Kidney tubule cell (primary cell): ENCODE measurements at places on chromosomes 12 and 14.
A peak's percentile ranks its signal among the peaks of the same experiment; 100 is the strongest.

DNA sequence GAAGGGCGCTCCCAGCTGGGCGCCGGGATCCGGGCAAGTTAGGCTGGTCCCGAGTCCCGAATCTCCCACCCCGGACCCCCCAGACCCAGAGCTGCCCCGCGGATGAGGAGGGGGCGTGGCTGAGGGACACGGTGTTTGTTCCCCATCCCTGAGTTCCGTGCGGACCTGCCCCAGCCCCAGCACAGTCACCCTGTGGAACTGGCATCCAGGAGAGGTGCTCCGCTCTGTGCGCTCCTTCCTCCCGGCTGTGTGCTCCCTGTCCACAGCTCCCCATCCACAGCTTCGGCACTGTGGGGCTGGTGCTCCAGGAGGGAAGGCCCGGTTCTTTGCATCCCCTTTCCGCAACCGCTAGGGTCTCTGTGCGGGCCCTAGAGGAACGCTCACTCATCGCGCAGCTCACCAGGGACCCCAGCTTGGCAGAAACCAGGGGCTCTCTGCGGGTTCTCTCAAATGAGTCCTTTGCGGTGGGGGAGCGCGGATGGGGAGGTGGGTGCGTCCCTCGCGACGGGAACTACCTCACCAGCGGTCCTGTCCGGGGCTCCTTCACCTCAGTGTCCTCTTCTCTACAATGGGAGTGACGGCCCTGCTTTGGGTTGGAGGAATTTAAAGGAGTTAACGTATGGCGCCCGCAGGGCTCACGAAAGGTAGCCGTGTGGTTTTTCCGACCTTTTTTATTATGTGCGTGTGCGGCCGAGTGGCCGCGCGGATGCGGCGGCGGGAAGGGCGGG lies 845 bp downstream of the TMEM132C start:
- DNase-seq: no peak

- DNase-seq: no peak
Observed at GRCh38 chr14:95523051-95523814, 6.8 kb upstream of the SYNE3 start.

DNA sequence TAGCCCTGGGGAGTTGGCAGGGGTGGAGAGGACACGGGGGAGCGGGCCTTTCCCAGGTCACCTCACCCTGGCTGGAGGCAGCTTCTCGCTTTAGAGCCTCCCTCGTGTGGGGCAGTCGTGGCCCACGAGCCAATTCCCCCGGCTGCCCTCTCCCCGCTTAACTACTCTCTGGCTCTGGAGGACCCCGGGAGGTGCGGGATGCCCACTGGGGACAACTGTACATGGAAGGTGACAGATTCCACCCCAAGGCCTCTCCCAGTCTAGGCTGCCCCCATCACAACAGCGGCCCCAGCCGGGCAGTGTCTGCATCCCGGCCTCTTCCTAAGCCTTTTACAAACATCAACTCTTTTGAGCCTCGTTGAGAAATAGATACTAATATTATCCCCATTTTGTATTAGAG lies 78.1 kb downstream of the KIF26A start:
- no peak for DNase-seq

DNA sequence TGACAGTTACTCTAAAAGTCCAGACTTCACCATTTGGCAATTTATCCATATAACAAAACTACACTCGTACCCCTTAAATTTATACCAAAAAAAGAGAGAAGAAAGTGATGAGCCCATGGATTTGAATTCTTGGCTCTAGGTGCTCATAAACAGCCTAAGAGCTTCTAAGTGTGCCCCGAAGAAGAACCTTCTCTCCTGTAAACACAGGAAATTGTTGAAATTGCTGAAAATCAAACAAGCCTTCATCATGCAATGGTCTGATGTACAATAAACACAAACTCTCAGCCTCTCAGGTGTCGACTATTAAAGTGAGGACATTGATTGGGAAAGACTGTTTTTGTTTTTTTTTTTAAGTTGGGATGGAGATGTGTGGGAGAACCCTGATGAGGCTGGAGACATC lies 21.8 kb downstream of the PDE6H start:
- DNase-seq: no peak

DNA sequence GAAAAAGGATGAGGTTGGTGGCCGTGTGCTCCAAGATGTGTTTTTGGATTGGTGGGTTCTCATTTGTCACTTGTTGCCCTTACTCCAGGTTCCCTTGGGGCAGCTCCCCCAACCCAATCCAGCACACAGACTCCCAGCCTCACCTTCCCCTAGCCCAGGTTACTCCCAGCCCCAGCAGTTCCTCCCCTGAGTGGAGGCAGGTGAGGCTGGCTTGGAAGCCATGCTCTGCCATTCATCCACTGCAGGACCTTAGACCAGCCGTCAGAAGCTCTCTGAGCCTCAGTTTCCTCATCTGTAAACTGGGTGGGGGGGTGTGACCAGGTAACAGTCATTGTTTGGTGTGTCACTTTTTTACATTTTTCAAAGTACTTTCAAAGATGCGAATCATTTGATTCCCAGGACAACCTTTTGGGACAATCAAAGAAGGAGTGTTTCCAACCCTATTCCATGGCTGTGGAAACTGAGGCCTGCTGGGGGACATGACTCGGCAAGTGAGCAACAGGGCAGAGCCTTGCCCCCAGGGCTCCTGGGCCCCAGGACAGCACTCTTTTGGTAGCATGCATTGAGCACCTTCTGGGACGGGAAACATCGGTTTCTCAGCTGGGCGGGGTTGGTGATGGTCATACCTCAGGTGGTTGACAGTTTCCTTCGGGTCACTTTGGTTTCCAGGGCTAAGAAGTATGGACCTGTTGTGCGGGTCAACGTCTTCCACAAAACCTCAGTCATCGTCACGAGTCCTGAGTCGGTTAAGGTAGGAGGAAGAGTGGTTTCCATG lies 7.2 kb downstream of the CYP46A1 start:
- no peak for DNase-seq

- DNase-seq: no peak
Observed at GRCh38 chr14:104221636-104222369, 83.4 kb downstream of the KIF26A start.

- no peak for DNase-seq
Observed at GRCh38 chr12:11879306-11879705, 191.4 kb upstream of the BCL2L14 start.

GRCh38 chr12:76866726-76867125 lies 12.1 kb downstream of the CSRP2 start:
- peak; percentile 61 for DNase-seq

GRCh38 chr14:92252323-92252722 lies 70.6 kb upstream of the SLC24A4 start:
- DNase-seq: no peak

DNA sequence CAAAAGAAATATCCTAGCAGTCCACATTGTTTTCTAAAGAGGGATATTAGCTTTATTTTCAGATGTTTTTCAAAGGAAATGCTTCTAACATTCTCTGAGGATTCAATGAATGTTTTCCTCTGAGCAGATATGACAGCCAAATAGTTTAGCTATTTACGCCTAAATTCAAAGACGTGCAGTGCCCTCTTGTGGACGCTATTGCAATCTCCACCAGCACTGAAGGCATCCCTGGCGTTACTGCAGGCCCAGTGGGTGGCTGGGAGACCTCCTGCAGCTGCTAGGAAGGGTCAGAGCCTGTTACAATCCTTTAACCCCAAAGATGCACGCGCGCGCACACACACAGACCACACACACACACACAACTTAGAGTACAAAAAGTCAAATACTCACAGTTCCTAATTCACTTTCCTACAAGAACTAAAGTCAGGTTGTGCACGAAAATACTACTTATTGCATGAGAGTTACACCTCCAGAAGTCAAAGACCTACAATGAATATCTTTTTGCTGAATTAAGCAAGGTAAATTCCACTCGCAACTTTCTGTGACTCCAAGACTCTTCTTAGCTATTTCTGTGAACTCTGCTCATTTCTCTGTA lies 589.3 kb upstream of the TMEM132C start:
- peak; percentile 64 for DNase-seq

- no peak for DNase-seq
Observed at GRCh38 chr14:38256533-38256840, 594 bp upstream of the CLEC14A start.

DNA sequence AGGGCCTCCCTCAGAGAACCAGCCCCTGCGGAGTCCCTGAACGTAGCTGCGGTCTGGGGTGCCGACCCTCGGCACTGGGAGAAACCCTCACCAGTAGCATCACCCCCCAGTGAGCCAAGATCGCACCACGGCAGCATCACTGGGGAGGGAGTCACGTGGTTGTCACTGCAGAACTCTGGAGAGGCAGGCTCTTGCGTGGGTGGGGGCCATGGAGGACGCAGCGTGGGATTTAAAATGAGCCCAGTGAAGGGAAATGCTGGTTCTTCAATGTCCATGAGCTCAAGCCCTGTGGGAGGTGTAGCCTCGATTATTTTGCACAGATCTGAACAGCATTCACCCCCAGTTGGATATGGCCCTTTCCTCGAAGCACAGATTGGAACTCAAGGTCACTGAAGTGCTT lies 3.9 kb upstream of the GALNT9 start:
- no peak for DNase-seq

- DNase-seq: no peak
Observed at GRCh38 chr14:57189070-57189469, 79.6 kb downstream of the EXOC5 start.

GRCh38 chr12:120439646-120440247 lies 1.8 kb downstream of the COX6A1 start:
- peak; percentile 69 for DNase-seq

DNA sequence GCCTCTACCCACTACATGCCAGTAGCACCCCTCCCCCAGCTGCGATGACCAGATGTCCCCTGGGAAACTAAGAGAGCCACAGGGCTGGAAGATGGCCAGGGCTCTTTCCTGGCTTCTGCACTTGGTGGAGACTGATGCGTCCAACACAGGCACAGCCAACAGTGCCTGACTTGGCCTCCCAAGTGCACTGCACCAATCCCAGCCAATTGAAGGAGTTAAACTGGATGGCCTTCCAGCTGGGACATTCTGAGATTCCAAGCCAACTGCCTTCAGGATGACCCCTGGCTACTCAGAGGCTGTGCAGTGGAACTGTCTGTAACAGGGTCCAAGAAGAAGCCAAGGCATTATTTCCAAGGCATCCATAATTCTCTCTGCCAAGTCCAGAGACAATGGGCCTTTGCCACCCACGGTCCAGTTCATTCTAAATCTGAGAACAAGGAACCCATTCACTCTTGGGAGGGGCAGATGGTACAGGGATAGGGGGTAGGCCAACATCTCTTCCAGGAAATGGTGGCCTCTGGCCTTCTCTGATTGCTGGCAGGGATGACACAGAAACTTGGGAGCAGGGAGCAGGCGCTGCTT lies 35.2 kb downstream of the PRIMA1 start:
- no peak for DNase-seq

DNA sequence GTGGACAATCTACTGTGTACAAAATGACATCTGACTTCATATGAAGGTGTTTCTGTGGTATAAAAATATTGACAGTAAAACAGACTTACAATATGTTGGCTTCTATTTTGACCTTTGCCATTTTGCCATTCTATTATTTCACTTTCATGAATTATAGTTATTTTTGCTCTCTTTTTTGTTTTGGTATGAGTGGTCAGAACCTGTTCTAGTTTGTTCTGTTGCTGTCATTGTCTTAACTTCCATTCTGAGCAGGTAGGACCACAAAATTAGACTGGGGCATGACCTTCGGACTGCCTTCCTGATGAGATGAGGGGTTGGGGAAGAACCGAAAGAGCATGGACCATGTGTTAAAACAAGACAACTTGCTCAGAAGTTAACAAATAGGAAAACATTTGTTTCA lies 36.5 kb upstream of the IFNG-AS1 start:
- no peak for DNase-seq
